ENCODE measurements at places on chromosomes 3 and 15.

- peak; percentile 97 for DNase-seq
Measured at GRCh38 chr15:101128221-101129015, 123.4 kb downstream of the CHSY1 start.

GRCh38 chr3:35392187-35392586 is 247.1 kb upstream of the ARPP21 start:
- no peak for DNase-seq

DNA sequence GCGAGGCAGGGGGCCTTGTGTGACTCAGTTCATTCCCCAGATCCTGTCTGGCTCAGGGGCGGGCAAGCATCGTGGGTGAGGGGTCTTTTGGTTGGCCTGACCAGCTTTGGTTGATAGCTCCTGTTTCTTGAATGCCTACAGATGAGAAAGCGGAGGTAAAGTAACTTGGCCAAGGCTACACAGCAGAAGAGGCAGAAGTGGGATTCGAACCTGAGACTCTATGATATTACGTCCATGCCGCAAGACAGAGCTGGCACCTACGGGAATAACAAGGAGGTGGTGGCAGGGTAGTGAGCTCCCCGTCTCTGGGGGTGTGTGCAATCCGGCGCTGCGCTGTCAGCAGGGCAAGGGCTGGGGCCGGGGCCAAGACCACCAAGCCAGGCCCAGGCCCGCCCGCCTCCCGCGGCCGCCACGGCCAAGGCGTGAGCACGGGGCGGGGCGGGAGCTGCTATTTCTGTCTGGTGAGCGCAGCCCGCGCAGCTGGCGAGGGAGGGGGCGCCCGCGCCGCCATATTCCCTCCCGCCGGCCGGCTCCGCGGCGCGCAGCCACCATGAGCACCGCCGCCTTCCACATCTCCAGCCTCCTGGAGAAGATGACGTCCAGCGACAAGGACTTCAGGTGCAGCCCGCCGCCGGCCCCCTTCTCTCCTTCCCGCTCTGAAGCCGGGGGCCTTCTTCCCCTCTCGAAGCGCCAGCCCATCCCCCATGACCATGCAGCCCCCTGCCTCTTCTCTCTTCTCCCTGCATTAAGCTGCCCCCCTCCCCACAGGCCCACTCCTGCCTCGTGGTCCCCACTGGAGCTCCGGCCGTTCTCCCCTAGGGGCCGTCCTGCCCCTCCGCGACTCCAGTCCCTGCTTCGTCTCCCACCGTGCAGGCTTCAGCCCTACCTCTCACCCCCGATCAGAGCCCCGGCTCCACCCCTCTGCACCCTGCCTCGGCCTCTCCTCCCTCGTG is at the start of gene CAND2:
TSS of gene CAND2 (plus strand) at position 510 of the 953 bp plus-strand sequence. CDS start at position 551, 41 bp downstream.
- peak; percentile 60 for DNase-seq

- DNase-seq, result no peak
Measured at GRCh38 chr15:46297766-46298165, 662.9 kb downstream of the SQOR start.

GRCh38 chr15:69359722-69360121 is 54.4 kb upstream of the KIF23 start:
- DNase-seq, result peak; percentile 17

DNA sequence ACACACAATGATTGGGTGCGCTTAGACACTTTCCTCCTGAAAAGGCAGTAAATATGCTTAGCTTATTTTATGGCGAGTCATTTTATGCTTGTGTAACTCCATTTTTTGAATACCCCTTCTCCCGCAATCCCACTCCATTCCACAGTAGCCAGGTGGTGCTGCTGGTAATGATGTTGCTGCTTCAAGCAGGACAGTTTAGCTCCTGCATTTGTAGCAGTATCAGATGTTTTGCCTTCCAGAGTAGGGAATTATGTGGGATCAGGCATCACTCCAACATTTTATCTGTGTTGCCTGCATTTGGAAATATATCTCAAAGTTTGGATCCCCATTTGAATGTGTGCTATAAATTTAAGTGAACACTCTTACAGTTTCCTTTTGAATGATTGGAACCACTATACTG is 302.1 kb upstream of the SGO1 start:
- DNase-seq, result peak; percentile 61

- DNase-seq, result no peak
Measured at GRCh38 chr15:80832686-80833085, 53.5 kb downstream of the CEMIP start.

GRCh38 chr15:32994810-32995424 is 199.6 kb downstream of the FMN1 start:
- DNase-seq, result peak; percentile 66

DNA sequence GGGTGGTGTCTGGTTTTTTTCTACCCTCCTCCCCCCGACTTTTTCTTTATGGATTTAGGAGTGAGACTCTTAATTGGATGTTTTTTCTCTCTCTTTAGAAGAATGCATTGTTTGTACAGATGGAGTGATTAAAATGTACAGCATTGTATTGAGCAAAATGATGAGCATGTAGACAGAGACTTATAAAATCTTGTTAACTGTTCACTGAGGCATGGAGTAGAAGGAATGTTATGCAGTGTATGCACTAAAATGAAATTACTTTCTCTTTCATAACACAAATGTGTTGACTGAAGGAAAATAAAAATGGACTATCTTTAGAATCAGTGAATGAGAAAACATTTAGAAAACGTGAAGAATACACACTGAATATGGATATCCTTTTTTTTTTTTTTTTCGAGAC is 39.8 kb downstream of the ZFAND6 start:
- DNase-seq, result peak; percentile 16

DNA sequence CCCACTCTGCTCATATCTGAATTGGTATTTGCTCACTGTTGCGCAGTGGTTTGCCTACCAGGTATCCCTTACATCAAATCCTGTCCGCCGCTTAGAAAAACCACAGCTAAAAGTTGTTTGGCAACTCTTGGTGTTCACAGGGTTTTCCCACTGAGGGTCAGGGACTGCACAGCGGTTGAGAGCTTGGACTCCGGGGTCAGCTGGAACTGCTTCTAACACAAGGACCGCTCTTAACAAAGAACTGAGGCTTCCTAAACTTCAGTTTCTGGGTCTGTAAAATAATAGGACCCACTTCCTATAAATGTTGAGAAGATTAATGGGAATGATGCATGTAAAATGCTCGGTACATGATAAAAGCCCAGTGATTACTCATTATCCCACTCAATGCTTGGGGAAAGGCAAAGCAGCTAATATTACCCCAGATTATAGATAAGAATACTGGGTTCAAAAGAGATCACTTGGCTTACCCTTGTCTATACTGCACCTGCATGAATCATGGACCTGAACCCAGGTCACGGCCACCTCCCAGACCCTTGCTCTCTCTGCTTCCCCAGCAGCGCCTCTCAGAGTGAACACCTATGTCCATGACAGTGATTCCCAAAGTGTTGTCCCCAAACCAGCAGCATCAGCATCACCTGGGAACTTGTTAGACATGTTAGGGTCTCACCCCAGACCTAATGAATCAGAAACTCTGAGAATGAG is 36.1 kb downstream of the LIPC start:
- DNase-seq, result no peak

DNA sequence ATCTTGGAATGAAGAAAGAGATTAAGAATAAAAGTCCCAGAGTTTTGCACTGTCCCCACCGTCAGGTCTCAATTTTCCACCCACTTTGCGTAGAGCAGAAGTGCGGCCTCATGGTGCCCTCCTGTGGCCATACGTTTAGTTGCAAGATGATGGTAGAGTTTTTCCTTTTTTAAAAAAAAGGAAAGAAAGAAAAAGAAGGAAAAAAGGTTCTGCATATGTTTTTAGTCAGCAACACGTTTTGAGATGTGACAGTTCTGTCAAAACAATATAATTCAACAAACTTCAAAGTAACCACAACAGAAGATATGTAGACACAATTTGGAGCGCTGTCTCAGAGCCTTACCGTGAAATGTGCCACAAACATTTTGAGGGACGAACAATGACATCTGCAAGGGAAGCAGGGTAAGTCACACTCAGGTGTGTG is 24.6 kb downstream of the EBLN2 start:
- peak; percentile 23 for DNase-seq

DNA sequence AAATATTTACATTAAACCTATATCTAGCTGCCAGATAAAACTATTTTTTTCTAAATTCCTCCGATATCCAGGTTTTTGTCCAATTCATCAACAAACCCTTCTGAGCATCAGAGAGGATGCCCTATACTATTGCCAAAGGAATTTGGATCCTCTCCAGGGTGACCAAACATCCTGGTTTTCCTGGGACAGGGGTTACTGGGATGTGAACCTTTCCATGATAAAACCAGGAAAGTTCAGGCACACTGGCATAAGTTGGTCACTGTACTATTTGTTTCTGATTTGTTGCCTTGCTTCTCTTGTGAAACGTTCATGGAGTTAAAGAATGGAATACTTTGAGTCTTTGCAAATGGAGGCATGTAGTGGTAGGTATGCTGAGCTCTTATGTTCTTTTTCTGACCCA is 63.5 kb downstream of the TLNRD1 start:
- DNase-seq, result no peak

DNA sequence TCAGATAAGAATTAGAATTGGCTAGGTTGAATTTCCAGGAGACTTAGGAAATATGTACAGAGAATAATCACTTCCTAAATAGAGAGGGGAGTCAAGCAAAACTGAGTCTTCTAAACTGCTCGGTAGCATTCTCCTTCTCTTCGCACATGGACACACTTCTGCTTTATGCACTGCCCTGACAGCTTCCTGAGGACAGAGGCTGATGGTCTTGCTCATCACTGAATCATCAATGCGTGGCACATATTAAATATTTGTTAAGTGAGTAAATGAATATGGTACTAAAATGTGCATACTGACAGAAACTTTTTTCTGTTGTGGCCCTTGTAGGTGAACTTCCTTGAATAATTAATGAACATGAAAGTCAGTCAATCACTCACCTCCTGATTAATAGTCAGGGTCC is 315.5 kb downstream of the FHIT start:
- peak; percentile 87 for DNase-seq

DNA sequence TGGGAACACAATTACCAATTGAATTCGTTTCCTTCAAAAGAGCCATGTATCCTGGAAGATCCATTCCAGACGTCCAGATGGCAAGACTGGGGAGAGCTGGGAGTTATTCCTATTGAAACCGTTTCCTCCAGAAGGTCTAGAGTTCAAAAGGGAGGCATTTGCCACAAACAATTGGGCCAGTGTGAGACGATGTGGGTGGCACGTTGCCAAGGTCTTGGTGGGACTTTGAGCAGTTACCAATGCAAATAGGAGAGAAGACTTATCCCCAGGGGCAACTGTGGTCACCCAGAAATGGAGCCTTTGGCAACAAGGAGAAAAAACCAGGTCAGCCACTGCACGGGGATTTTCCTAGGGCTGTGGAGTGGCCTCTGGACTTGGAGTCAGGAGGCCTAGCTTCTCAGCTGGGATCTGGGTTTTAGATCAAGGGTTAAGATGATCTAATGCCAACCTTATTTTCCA is 29.6 kb upstream of the TLE3 start:
- no peak for DNase-seq

Data from fibroblast of skin of abdomen (primary cell).